ENCODE measurements at places on chromosomes 7 and 10. TPM values are rescaled to one million over a fixed set of nuclear protein-coding genes. Genes with fewer than 3 reads are reported as not detected.
A peak's percentile ranks its signal among the peaks of the same experiment; 100 is the strongest.

DNA sequence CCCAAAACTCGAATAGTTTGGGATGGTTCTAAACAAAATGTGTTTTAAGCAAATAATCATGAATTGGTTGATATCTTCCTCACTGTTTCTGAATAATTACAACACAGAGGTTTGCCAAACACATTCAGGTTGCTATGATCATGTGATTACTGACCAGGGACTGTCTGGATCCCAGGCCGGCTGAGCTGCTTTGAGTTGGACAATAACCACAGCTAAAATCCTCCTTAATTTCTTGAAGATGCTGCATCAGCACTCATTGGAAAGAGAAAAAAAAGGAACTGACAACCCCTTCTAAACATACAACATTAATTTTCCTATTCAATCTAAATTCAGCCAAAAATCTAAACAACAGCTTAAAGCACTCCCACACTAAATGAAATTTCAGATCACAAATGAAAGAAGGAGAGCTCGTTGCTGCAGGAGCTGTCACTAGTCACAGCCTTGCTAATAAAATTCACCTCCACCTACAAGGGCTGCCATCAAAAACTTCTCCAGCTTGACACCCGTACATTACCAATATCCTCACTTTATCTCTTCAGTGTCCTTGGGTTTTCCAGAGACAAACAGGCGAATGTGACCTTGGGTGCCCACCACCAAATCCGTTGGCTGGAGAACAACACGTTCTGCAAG lies 560.2 kb downstream of the KCNMA1 start:
- peaks cover 5% of the 10 kb centered on the region for H3K4me1 ChIP-seq
- no peak for DNase-seq
- H3K36me3 ChIP-seq, result no peaks in the 10 kb centered on the region
- no peak overlapping the region for H3K4me3 ChIP-seq
- no peaks in the 10 kb centered on the region for H3K27me3 ChIP-seq

GRCh38 chr7:142812437-142813215 lies 41.9 kb downstream of the PRSS2 start:
- no peaks in the 10 kb centered on the region for H3K27me3 ChIP-seq
- no peak for DNase-seq
- H3K4me3 ChIP-seq, result no peak overlapping the region
- H3K4me1 ChIP-seq, result no peaks in the 10 kb centered on the region
- H3K27ac ChIP-seq, result no peak overlapping the region
- H3K36me3 ChIP-seq, result no peaks in the 10 kb centered on the region

- no peak overlapping the region for H3K27ac ChIP-seq
- H3K36me3 ChIP-seq, result no peaks in the 10 kb centered on the region
- no peak for DNase-seq
- no peak overlapping the region for H3K4me3 ChIP-seq
Measured at GRCh38 chr7:6495597-6496262, 48.0 kb upstream of the DAGLB start.

GRCh38 chr7:89042940-89043339 lies 247.4 kb upstream of the TEX47 start:
- no peaks in the 10 kb centered on the region for H3K27me3 ChIP-seq
- no peak for DNase-seq

GRCh38 chr10:114174695-114175188 lies 739 bp upstream of the CCDC186 start:
- H3K4me3 ChIP-seq, result peak overlapping the region; percentile 98
- peak; percentile 45 for DNase-seq
- H3K36me3 ChIP-seq, result no peaks in the 10 kb centered on the region
- H3K27me3 ChIP-seq, result no peaks in the 10 kb centered on the region
- H3K27ac ChIP-seq, result peak overlapping the region; percentile 92

DNA sequence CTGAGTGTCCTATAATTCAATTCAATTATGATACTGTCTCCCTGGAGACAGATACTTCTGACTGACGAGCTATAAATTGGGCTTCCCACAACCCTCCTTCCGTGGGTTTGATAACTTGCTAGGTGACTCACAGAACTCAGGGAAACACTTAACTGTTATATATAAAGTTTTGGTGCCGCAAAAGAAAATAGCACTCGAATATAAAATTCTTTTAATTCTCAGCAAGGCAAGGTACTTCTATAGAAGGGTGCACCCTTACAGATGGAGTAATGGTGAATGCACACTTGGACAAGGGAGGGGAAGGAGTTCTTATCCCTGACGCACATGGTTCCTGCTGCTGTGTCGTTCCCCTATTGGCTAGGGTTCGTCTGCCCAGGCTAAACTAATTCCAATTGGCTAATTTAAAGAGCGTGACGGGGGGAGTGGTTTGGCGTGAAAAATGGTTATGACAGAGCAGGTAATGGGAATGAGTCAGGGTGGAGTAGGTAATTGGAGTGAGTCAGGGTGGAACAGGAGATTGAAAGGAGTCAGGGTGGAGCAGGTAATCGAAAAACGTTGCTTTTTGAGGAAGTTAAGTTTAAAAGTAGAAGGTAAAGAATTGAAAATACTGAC lies 20.8 kb upstream of the GHITM start:
- no peak overlapping the region for H3K4me3 ChIP-seq
- H3K4me1 ChIP-seq, result no peaks in the 10 kb centered on the region
- DNase-seq, result no peak
- H3K36me3 ChIP-seq, result no peaks in the 10 kb centered on the region

The CCDC201 gene
- not detected for total RNA-seq

DNA sequence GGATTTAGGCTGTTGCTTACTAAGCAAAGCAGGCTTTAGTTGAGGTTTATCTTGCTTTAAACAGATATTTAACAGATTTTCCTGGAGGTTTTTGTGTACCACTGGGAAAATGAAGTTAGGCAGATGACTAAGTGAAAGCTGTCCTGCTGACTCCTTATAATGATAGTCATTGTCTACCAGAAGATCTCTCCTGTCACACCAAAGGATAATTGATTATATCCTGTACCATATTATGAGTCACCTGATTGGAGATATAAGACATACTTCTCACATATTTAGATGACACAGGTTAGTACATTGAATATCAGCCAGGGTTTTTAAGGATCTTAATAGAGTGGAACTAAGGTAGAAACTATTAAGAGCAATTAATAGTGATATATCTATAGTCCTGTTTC lies 68.4 kb downstream of the PTEN start:
- no peak for DNase-seq
- no peaks in the 10 kb centered on the region for H3K36me3 ChIP-seq

The TMEM60 gene
- total RNA-seq, result 0.51 TPM

DNA sequence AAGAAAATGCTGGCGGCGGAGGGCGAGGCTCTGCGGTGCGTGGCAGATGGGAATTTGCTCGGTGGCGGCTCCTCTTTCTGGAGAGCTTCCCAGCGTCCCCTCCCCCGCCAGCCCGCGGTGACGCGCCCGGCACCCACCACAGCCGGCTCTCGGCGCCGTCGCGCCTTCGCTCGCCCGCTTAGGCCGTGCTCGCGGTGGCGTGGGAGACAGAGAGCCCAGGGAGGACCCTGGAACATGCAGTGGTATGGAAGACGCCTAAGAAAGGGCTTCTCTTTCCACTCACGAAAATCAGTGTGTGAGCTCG lies 576 bp upstream of the CSGALNACT2 start:
- peak overlapping the region; percentile 94 for H3K27ac ChIP-seq
- H3K27me3 ChIP-seq, result no peaks in the 10 kb centered on the region
- no peaks in the 10 kb centered on the region for H3K36me3 ChIP-seq
- H3K4me1 ChIP-seq, result no peaks in the 10 kb centered on the region

- no peak overlapping the region for H3K4me3 ChIP-seq
- H3K27ac ChIP-seq, result no peak overlapping the region
- H3K36me3 ChIP-seq, result no peaks in the 10 kb centered on the region
- H3K4me1 ChIP-seq, result no peaks in the 10 kb centered on the region
- H3K27me3 ChIP-seq, result no peaks in the 10 kb centered on the region
- DNase-seq, result no peak
Measured at GRCh38 chr7:113892818-113893217, 26.0 kb downstream of the PPP1R3A start.

The SEC31B gene
- total RNA-seq, result 8.6 TPM

The ITGA8 gene
- 46.1 TPM for total RNA-seq

GRCh38 chr7:88073626-88074025 lies 139.6 kb downstream of the ADAM22 start:
- H3K36me3 ChIP-seq, result no peaks in the 10 kb centered on the region
- H3K27ac ChIP-seq, result no peak overlapping the region
- no peaks in the 10 kb centered on the region for H3K27me3 ChIP-seq

GRCh38 chr10:62618054-62618453 lies 186.5 kb upstream of the ADO start:
- no peak overlapping the region for H3K4me3 ChIP-seq
- no peaks in the 10 kb centered on the region for H3K27me3 ChIP-seq
- H3K27ac ChIP-seq, result no peak overlapping the region
- H3K4me1 ChIP-seq, result no peaks in the 10 kb centered on the region
- no peaks in the 10 kb centered on the region for H3K36me3 ChIP-seq

The ABCF2 gene
- total RNA-seq, result 39.2 TPM

- H3K4me3 ChIP-seq, result no peak overlapping the region
- H3K36me3 ChIP-seq, result no peaks in the 10 kb centered on the region
- peaks cover 7% of the 10 kb centered on the region for H3K4me1 ChIP-seq
- no peak overlapping the region for H3K27ac ChIP-seq
- peaks cover 18% of the 10 kb centered on the region for H3K27me3 ChIP-seq
Measured at GRCh38 chr7:73626814-73627213, 2.5 kb upstream of the MLXIPL start.

GRCh38 chr7:90896458-90896857 lies 300.3 kb downstream of the CDK14 start:
- no peaks in the 10 kb centered on the region for H3K27me3 ChIP-seq
- DNase-seq, result no peak
- no peaks in the 10 kb centered on the region for H3K4me1 ChIP-seq

DNA sequence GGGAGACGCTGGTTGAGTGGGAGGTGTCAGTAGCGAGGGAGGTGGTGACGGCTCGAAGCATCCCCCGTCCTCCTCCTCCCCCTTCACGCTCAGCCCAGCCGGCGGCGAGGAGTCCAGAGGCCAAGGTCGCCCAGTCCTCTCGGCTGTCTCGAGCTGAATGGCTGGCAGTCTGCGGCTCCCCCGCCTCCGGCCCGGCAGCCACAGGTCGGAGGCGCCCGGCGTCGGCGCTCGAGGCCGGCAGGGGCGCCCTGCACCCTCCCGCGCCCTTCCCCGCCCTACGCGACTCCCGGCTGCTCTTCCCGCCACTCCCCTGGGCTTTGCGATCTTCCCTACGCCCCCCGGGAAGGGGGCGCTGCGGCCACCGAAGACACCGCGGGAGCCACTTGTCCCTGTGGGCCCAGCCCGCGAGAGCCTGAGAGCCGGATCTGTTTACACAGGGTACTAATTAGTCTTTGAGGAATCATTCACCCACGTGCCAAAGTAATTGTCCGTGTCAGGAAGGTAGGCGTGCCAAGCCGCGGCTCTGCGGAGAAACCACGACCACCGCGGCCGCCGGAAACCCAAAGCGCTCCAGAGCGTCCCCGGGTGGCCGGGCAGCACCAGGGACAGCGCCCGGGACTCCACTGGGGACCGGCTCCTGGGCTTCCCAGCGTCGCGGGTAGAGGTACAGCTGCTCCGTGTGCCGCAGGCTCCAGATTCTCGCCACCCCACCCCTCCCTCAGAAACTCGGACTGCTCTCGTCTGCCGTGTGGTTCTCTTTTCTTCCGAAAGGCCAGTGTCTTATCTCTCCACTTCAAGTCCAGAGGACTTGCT lies at the start of gene NXPH1:
NXPH1 (plus strand) TSS at position 133 of the 813 bp plus-strand sequence.
- DNase-seq, result no peak
- H3K4me3 ChIP-seq, result no peak within 1 kb of the TSS
- no peaks in the 10 kb centered on the region for H3K36me3 ChIP-seq

DNA sequence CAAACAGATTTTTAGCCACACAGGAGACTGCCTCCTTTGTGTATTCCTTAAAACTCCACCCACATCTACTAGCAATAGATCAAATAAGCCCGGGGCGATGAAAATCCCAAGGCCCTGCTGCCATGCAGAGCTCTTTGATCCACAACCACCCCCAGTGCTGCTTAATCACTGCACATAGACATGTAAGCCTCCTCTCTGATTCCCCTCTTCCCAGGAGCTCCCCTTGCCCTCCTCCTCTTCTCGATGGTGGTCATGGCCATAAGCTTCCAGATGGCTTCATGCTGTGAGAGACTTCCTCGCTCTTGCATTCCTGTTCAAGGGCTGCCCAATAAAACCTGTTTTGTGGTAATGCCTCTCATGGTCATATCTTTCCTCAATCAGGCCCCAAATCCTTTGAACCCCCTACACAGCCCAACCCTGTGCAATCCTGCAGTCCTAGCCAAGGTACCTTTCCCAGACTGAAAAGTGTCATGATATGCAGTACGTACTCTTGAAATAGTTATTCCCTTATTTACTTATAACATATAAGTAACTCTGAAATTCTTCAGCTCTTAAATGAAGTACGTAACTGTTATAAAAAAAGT lies 158.5 kb downstream of the CACNA2D1 start:
- H3K4me1 ChIP-seq, result no peaks in the 10 kb centered on the region
- H3K27ac ChIP-seq, result no peak overlapping the region
- H3K4me3 ChIP-seq, result no peak overlapping the region
- H3K27me3 ChIP-seq, result no peaks in the 10 kb centered on the region
- DNase-seq, result no peak

DNA sequence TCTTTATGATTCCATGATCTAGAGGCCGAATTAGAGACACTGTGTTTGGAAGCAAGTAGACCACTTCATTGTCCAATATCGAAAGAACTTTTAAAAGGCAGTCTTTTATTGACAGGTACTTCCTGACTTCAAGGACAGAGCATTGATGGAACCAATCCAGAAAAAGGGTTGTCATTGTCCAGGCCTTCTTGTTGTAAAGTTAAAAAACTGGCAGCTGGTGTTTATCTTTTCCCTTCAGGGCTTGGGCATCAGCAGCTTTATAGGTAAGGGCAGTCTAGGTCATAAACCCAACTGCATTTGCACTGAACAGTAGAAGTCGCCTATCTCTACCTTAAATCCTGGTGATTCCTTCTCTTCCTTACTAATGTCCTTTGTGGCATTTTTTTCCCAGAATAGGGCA lies 95.6 kb downstream of the ST7 start:
- DNase-seq, result no peak
- peaks cover 14% of the 10 kb centered on the region for H3K4me1 ChIP-seq
- no peak overlapping the region for H3K27ac ChIP-seq
- H3K4me3 ChIP-seq, result no peak overlapping the region

DNA sequence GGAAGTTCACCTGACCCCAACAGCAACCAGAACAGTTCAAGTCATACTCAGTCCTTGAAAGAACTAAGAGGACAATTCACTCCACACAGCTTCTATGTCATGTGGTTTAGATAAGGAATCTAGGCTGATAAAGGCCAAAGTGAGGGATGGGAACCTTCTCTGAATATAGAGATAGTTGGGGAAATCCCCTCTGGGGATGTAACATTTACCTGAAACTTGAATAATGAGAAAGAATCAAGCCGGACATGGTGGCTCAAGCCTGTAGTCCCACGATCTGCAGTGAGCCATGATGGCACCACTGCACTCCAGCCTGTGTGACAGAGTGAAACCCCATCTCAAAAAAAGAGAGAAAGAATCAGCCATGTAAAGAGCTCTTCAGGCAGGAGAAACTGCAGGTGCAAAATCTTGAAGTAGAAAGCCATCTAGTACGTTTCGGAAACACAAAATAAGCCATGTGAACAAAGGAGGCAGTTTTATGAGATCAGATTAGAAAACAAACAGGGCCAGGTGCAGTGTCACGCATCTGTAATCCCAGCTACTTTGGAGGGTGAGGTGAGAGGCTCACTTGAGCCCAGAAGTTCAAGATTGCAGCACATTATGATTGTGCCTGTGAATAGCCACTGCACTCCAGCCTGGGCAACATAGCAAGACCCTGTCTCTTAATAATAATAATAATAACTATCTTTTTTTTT lies 4.5 kb upstream of the DNMBP start:
- H3K27me3 ChIP-seq, result no peaks in the 10 kb centered on the region
- no peak for DNase-seq
- H3K27ac ChIP-seq, result no peak overlapping the region
- no peaks in the 10 kb centered on the region for H3K36me3 ChIP-seq
- no peak overlapping the region for H3K4me3 ChIP-seq

The CPA2 gene
- total RNA-seq, result 1.2 TPM

The AHCYL2 gene
- 5.6 TPM for total RNA-seq
